Pulmonary artery endothelial cell (primary cell): ENCODE measurements at places on chromosomes 12 and 14.

- no peak for DNase-seq
Measured at GRCh38 chr12:110908377-110909152, 11.8 kb downstream of the MYL2 start.

DNA sequence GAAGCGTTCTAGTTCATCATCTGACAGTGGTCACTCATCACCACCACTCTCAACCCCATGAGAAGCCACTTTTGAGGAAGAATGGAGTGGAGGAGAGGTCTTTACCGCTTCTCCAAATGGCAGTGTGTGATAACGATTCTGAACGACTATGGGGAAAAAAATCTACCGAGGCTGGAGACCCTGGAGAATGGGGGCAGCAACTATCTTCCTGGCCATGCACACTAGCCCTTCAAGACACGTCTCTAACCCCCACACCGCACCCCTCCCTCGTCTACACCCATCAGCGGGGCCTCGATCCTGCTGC is 365 bp downstream of the ING4 start:
- DNase-seq: no peak

- DNase-seq: no peak
Measured at GRCh38 chr14:54782751-54783659, 119.6 kb downstream of the GCH1 start.

DNA sequence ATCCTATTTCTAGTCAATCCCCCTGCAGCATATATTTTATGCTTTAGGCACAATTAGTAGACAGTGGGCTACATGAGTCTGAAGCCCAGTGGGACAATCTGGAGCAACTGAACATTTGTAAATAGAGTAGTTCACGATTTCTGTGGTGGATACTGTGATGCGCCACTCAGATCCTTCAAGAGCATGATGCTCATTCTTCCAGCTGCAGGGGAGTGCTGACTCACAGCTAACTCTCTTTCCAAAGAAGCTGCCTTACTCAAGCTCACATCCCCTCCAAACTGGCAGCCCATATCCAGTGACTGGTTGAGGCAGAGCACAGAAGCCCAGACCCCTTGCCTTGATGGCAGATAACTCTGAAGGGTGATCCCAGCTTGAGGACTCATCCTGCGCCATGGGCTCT is 224.2 kb upstream of the EEA1 start:
- DNase-seq: no peak

- no peak for DNase-seq
Measured at GRCh38 chr12:111227476-111228420, 141.1 kb downstream of the PHETA1 start.

DNA sequence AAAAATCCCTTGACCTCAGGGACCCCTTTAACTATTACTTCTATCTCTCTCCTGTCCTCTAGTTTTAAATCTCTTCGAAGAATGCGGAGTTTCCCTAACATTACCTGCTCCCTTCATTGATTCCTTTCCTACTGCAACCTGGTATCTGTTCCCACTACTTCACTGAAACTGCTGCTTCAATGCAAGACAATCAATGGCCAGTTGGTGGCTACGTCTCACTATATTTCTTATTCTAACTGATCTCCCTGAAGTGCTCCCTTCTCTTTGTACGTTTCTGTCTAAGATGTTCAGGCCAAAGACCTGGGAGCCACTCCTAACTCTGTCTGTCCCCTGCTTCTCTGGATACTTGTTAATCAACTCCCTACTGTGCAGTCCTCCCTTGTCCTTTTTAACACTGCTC is 10.3 kb upstream of the KCNA1 start:
- DNase-seq: no peak

GRCh38 chr12:16726879-16727278 is 120.9 kb upstream of the LMO3 start:
- no peak for DNase-seq

GRCh38 chr12:25924491-25925001 is 33.9 kb upstream of the RASSF8 start:
- peak; percentile 90 for DNase-seq

DNA sequence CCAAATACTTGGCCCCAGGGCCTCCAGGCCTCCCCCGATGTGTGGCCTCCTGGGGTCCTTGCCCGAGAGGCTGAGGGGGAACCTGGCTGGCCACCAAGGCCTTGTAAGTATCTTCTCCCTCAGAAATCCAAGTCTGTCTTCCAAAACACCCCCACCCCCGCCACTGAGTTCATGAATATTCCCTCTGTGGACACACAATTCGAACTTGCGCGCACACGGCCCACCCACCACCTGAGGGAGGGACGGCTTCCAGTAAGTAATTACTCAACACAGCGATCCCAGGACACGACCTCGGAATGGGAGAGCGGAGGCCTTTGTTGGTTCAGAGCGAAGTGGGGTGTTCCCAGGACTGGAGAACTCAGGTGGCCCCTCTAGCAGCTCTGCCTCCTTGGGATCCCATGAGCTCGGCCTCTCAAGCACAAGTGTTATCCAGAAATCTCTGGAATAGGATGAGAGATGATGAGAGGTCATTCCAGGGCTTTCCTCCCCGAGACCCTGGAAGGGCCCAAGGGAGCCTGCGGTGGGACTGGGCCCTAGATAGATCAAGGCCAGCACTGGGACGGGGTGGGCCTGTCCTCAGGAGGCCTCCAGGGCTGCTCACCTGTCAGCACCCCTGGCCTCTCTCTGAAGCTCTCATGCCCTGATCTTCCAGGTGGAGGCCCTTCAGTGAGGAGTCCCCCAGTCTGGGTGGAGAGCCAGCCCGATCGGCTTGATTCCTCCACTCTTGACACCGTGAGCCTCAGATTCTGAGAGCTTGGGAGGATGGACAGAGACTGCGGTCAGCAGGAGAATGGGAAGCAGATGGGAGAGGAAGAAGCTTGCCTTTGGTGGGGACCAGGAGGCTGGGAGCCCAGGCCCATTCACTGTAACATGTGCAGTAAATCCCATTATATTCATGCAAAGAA is 219.0 kb upstream of the RTL1 start:
- DNase-seq: no peak

- no peak for DNase-seq
Measured at GRCh38 chr12:116654226-116654743, 83.6 kb downstream of the SPRING1 start.

GRCh38 chr12:44848703-44849085 is 27.4 kb downstream of the NELL2 start:
- no peak for DNase-seq

DNA sequence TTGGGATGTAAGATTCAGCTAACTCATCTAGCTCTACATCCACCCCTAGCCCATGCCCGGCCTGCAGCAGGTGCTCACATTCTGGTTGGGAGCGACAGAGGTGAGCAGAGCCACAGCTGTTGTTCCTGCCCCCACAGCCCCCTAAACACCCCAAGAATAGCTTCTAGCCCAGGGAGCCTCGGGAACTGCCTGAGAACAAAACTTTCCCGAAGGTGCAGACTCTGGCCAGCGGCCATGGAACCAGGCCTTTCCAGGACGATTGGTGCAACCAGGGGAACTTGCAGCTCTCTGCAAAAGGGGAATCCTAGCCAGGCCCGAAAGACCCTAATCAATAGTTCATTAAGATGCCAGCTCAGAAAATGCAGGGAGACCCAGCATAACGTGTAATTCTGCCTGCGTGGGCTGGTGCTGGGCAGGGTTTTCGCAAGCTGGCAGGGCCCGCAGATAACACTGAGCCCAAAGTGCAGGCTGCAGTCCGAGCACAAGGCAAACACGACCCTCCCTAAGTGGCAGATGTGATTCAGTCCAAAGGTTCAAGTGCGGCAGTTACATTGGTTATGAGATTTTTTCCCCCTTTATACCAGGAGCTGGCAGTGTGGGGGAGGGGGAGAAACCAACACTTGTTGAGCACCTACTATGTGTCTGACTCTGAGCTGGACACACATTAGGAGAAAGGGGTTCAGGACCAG is 122.5 kb upstream of the MAP1LC3B2 start:
- no peak for DNase-seq

GRCh38 chr14:58826845-58827686 is 189.3 kb downstream of the DACT1 start:
- no peak for DNase-seq

GRCh38 chr12:80766897-80767296 is 50.2 kb downstream of the MYF5 start:
- DNase-seq: no peak

GRCh38 chr12:25186788-25187402 is 8.1 kb downstream of the DNAI7 start:
- DNase-seq: no peak

- DNase-seq: no peak
Measured at GRCh38 chr14:70139384-70139783, 49.4 kb downstream of the SLC8A3 start.

GRCh38 chr14:50823051-50823761 is 7.8 kb downstream of the NIN start:
- DNase-seq: no peak

DNA sequence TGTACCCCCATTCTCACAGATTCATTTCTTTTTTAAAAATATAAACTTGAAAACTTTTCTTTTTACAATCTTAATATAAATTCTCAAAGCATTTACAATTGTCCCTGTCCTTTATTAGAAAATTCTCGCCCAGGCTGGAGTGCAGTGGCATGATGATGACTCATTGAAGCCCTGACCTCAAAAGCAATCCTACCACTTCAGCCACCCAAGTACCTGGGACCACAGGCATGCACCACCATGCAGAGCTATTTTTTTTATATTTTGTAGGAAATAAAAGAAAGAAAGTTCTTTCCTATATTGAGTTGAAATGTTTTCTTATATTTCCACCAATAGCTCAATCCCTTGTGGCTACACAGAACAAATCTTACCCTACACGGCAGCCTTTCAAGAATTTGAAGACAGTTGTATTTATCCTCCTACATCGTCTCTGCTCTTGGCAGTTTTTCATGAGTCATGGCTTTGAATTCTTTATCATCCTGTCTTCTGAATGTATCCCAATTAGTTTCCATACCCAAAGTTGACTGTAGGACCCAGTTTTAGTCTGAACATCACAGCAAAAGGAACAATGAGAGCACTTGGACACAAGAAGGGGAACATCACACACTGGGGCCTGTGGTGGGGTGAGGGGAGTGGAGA is 52.4 kb downstream of the SYT1 start:
- DNase-seq: no peak

DNA sequence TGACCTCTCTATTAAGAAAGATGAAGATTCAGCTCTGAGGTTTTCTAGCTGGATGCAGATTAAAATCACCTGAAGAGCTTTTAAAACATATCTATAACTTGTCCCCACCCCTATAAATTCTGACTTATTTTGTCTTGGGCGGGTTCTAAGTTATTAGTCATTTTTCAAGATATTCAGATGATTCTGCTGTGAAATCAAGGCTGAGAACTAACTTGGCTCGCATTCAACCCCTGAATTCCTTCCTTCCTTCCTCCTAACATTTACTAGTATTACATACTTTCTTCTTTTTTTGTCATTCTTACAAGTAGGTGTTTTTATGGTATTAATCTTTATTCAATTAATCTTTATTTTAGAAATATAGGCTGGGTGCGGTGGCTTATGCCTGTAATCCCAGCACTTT is 55.4 kb downstream of the SSPN start:
- peak; percentile 40 for DNase-seq

DNA sequence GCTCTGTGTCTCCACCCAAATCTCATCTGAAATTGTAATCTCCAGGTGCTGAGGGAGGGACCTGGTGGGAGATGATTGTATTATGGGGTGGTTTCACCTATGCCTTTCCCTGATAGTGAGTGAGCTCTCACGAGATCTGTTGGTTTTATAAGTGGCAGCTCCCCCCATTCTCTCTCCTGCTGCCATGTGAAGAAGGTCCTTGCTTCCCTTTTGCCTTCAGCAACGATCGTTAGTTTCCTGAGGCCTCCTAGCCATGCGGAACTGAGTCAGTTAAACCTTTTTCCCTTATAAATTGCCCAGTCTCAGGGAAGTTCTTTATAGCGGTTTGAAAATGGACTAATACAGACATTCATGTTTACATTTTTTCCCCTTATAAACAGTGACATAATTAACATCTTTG is 36.1 kb downstream of the PELI2 start:
- DNase-seq: no peak

DNA sequence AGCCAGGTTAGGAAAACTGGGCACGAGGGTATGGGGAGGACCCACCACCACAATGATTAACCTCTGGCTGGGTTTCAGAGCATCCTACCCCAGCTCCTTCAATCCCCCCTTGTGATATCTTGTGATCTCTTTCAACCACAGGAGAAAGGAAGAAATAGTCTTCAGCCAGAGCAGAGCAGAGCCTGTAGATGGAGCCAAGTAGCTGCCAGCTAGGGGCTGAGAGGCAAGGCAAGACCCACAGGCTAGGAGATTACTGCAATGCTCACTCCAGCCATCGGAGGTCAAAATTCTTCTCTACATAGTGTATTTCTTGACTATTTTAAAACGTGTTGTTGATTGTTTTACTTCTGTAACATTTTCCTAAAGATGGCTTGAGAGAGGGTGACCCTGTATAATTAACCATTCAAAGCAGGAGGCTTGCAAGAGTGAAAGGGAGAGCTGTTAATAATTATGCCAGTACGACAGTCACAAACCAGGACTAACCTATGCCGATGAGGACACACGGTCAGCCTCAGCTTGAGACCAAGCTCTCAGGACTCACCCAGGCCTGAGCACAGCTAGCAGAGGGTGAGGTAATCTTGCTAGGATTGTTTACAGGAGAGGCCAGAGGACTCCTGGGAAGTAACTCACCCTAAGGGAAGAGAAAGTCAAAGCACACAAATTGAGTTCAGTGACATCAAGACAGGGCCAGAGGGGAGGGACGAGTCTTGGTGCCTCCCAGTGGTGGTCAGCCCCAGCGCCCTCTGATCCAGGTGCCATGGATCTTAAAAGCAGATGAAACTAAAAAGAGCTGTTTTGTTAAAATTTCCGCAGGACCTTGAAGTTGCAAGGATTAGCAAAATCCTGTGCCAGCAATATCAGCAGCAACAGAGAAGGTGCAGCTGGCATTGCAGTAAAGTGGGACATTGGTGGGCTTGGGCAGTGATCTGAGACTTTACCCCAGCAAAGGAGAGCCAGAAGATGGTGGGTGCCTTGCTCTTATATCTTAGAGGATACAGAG is 29.8 kb upstream of the CDKN3 start:
- peak; percentile 46 for DNase-seq

- DNase-seq: no peak
Measured at GRCh38 chr14:98234208-98234607, 1037.8 kb downstream of the BCL11B start.

- DNase-seq: no peak
Measured at GRCh38 chr14:30854492-30854891, 19.9 kb upstream of the COCH start.

- no peak for DNase-seq
Measured at GRCh38 chr12:9827209-9827888, at the start of gene KLRF1. TSS of gene KLRF1 (plus strand) at chr12:9827481. CDS start at chr12:9827545, 64 bp downstream.

DNA sequence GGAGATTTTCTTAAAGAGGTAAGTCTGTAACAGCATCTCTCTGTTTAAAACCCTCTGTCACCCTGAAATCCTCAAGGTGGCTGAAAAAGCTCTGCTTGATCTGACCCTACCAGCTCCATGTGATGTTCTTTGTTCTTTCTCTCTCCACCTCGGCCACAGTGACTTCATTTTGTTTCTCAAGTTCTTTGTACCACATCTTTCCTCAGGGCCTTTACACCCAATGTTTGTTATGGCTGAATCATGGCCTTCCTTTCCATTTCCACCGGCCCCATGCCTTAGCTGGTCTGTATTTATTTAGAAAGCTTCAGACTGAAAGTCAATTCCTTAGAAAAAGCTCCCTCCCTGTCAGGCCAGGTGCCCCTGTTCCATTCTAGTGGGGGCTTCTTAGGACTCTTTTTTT is 431.2 kb downstream of the NAV3 start:
- no peak for DNase-seq

- DNase-seq: no peak
Measured at GRCh38 chr12:50488801-50489200, 16.0 kb upstream of the DIP2B start.

GRCh38 chr14:91354979-91355685 is 62.5 kb downstream of the CCDC88C start:
- no peak for DNase-seq
